ENCODE measurements at places on chromosomes 5 and 9.

GRCh38 chr5:103013933-103014552 lies 105.9 kb downstream of the GIN1 start:
- DNase-seq: no peak
- H3K4me1 ChIP-seq: no peaks in the 10 kb centered on the region
- H3K27me3 ChIP-seq: no peaks in the 10 kb centered on the region
- H3K4me3 ChIP-seq: no peak overlapping the region

DNA sequence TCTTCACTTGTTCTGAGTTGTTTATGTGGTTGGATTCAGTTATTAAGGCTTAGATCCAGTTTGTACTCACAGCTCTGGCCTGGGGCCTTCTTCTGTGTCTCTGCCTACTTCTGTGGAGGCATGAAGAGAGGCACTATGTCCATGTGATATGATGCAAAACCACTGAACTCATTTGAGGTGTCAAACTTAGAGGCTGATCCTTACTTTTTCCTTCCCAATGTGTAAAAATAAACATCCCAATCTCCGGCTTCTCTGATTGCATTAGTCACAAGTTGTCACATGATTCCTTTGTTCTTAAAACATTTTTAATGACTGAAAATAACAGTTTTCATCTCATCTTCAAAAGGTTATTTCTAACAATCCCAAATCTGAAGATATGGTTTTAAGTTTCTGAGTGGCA lies 276.0 kb upstream of the RGMB start:
- DNase-seq: no peak
- no peaks in the 10 kb centered on the region for H3K27me3 ChIP-seq
- H3K36me3 ChIP-seq: no peaks in the 10 kb centered on the region
- H3K4me3 ChIP-seq: no peak overlapping the region

DNA sequence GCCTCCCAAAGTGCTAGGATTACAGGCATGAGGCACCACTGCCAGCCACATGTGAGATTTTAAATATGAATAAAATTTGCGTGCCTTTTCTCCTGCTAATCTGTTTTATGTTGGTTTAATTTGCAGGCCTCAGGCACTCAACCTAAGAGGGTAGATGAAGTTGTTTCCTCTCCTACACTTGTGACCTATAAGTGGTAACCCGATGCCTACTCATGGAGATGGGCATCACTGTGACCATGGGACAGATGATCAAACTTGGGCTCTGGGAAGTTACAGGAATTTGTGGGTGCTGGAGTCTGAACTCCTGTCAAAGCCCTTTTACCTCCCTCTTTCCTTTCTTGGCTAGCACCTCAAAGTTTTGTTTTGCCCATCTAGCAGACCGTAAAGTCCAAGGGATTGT lies 1.1 kb downstream of the SLC28A3 start:
- DNase-seq: no peak
- H3K36me3 ChIP-seq: no peaks in the 10 kb centered on the region
- no peaks in the 10 kb centered on the region for H3K4me1 ChIP-seq
- H3K27me3 ChIP-seq: no peaks in the 10 kb centered on the region
- no peak overlapping the region for H3K4me3 ChIP-seq

DNA sequence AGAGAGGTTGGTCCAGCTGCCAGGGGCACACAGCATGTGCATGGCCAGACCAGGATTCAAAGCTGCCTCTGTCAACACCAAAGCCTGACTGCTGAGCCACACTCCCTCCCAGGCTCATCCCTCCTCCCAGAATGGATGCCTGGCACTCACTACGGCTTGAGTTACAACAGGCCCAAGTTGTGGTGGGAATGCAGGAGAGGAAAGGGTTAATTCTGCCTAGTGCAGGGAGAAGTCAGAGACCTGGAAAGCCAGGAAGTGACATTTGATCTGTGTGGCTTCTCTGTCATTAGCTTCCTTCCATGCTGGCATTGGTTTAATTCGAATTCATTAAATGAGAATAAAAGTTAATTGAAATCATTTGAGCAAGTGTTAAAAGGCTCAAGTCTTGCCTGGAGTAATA lies 150.0 kb downstream of the NSG2 start:
- peak; percentile 46 for DNase-seq
- peaks cover 2% of the 10 kb centered on the region for H3K4me1 ChIP-seq
- no peak overlapping the region for H3K27ac ChIP-seq
- no peaks in the 10 kb centered on the region for H3K36me3 ChIP-seq

GRCh38 chr5:152641970-152642805 lies 237.1 kb upstream of the NMUR2 start:
- H3K27ac ChIP-seq: no peak overlapping the region
- H3K4me3 ChIP-seq: no peak overlapping the region
- no peak for DNase-seq

- H3K27me3 ChIP-seq: no peaks in the 10 kb centered on the region
- H3K27ac ChIP-seq: no peak overlapping the region
- no peak overlapping the region for H3K4me3 ChIP-seq
- H3K4me1 ChIP-seq: no peaks in the 10 kb centered on the region
- peaks cover 72% of the 10 kb centered on the region for H3K36me3 ChIP-seq
- DNase-seq: no peak
These were observed 34.1 kb downstream of the ZNF483 start for GRCh38 chr9:111559000-111559610.

- no peak overlapping the region for H3K4me3 ChIP-seq
- no peaks in the 10 kb centered on the region for H3K36me3 ChIP-seq
- no peaks in the 10 kb centered on the region for H3K4me1 ChIP-seq
- DNase-seq: no peak
- H3K27me3 ChIP-seq: no peaks in the 10 kb centered on the region
These were observed 659.2 kb upstream of the CHD1 start for GRCh38 chr5:99587983-99588382.

DNA sequence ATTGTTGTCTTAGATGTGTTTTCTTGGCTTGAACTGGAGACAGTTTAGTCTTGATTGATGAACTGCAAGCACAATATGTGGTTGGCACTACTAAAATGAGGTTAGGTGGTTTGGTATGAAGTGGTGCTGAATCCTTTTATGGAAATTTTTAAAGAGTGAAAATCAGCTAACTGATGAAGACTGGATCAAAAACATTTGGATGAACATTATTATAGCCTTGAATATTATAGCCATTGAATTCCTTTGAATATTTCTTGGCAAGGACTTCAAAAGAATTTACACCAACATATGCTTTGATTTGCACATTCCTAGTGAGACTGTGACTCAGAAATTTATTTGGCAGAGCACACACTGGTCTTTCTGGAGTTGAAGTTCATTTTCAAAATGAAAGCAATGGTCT lies 318.3 kb downstream of the CHSY3 start:
- peaks cover 10% of the 10 kb centered on the region for H3K36me3 ChIP-seq
- no peak overlapping the region for H3K4me3 ChIP-seq
- no peaks in the 10 kb centered on the region for H3K4me1 ChIP-seq

DNA sequence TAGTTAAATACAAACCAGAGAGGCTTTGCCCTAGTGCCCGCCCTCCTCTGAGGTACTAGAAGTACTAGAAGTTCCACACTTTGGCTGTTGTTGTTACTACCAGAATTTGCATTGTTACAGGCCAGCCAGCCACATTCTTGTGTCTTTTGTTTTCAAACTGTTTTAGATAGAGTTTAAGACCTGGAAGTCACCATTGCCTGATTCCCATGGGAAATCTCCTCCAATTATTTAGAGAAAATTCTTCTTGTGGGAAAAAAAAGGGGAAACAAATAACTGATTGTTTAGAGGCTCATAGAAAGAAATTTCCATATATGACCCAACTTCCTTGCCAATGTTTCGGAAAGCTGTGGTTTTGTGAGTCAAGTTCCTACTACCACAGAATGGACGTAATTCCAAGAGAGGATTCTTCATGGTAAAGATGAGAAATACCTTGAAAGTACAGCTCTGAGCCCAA lies 252.2 kb downstream of the GOLPH3 start:
- no peak overlapping the region for H3K27ac ChIP-seq
- DNase-seq: no peak
- H3K36me3 ChIP-seq: no peaks in the 10 kb centered on the region

DNA sequence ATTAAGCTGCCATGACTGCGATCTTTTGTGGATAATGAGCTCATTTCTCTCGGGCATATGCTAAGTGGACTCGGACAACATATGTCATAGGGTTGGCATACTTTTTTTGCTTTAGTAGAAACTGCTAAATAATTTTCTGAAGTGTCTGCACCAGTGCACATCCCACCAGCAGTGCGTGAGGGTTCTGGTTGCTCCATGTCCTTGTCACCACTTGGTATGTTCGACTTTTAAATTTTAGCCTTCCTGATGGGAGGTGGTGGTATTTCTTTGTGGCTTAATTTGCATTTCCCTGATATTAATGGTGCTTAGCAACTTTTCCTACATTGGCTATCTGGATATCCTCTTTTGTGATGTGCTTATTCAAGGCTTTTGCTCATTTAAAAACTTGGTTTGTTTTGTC lies 57.8 kb upstream of the NRARP start:
- no peak overlapping the region for H3K27ac ChIP-seq
- no peak overlapping the region for H3K4me3 ChIP-seq
- H3K36me3 ChIP-seq: peaks cover 13% of the 10 kb centered on the region
- DNase-seq: no peak
- no peaks in the 10 kb centered on the region for H3K27me3 ChIP-seq
- H3K4me1 ChIP-seq: no peaks in the 10 kb centered on the region

DNA sequence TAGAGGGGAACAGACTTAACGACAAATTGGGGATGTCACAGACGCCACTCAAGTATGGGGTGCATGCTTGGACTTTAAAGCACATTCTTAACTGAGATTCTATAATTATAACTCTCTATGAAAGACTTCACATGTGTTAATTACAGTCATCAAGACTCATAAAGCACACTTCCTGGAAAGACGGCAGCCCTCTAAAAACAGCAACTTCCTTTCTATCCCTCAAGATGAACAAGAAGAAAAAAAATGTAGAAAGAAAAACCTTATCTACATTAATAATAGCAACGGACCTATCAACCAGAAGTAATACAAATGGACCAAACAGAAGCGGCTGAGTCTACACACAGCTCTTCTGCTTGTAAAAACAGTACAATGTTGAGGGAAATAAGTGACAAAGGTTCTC lies 21.2 kb downstream of the GNAQ start:
- H3K36me3 ChIP-seq: no peaks in the 10 kb centered on the region
- peaks cover 4% of the 10 kb centered on the region for H3K4me1 ChIP-seq
- DNase-seq: no peak
